A549 treated with RU486 at 1 μM for 4 hours (cell line): ENCODE measurements at places on chromosomes 6 and 20. TPM values are rescaled to one million over a fixed set of nuclear protein-coding genes. Genes with fewer than 3 reads are reported as not detected.

Gene SLX4IP
- total RNA-seq: 2.2 to 2.9 TPM (median 2.6 TPM) in 5 replicates

Gene LHFPL5
- total RNA-seq: 0.05 TPM in 1 of 5 replicates, not detected in the others

Gene HDAC2
- 63.3 to 102 TPM (median 86.7 TPM) in 5 replicates for total RNA-seq

Gene SAMD5
- total RNA-seq: 0.41 to 0.73 TPM (median 0.66 TPM) in 5 replicates

Gene TSHZ2
- total RNA-seq: not detected in 5 replicates

Gene PRELID3B
- 50.6 to 81.4 TPM (median 59.9 TPM) in 5 replicates for total RNA-seq

Gene KCNK15
- total RNA-seq: 0.42 to 0.96 TPM (median 0.80 TPM) in 5 replicates

Gene OXT
- not detected in 5 replicates for total RNA-seq

Gene DEFB124
- not detected in 5 replicates for total RNA-seq

Gene PRSS16
- 2.7 to 3.8 TPM (median 2.8 TPM) in 5 replicates for total RNA-seq

Gene PAX1
- 0.01 TPM in 1 of 5 replicates, not detected in the others for total RNA-seq

Gene DNMT3B
- total RNA-seq: 3.8 to 4.9 TPM (median 4.2 TPM) in 5 replicates

Gene TMC2
- total RNA-seq: not detected in 5 replicates

Gene SYNGAP1
- total RNA-seq: 3.5 to 7.9 TPM (median 4.8 TPM) in 5 replicates

Gene DEF6
- 0.05 to 0.08 TPM (median 0.06 TPM) in 4 of 5 replicates, not detected in the other for total RNA-seq

Gene SNAP25
- 9.3 to 20.3 TPM (median 18.1 TPM) in 5 replicates for total RNA-seq

Gene SMLR1
- not detected in 5 replicates for total RNA-seq

Gene MAS1
- not detected in 5 replicates for total RNA-seq

Gene GSTA2
- not detected in 5 replicates for total RNA-seq

Gene PRPH2
- not detected in 5 replicates for total RNA-seq
